ENCODE measurements at places on chromosomes 4 and X.

GRCh38 chrX:84737471-84737871, 235.2 kb upstream of the HDX start:
- DNase-seq: peak; percentile 0

DNA sequence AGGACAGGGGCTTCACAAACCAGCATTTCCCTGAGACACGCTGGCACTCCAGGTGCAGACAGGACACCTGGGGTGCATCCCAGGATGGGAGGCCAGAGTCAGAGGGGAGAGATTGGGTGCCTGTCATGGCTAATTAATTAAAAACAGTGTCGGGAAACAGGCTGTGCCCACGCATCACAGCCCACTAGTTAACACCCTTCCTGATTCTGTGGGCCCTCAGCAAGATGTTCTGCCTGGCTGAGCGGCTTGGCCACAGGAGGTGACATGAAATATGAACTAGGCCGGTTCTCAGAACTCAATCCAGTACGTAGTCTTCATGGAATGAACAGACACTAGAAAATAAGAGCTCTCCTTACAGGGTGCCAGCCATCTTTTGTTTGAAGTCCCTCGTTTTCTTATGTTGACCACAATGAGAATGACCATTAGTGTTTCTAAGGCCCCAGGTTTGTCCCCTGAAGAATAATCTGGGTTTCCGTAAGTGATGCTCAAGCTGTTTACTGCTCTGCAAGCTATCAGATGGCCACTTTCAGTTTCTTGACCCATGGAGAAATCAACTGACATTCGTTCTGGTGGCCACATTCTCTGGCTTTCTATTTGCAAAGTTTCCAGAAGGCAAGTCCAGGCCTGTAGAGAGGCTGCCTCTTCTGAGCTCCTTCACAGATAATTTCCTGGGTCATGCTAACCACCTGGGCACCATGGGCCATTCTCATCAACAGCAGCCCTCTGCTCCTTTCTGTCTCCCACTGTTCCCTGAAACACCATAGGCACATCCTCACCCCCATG, 72.3 kb downstream of the SLC34A2 start:
- no peak for DNase-seq

- DNase-seq: no peak
Measured at GRCh38 chrX:148161701-148162100, 180.6 kb downstream of the FMR1NB start.

DNA sequence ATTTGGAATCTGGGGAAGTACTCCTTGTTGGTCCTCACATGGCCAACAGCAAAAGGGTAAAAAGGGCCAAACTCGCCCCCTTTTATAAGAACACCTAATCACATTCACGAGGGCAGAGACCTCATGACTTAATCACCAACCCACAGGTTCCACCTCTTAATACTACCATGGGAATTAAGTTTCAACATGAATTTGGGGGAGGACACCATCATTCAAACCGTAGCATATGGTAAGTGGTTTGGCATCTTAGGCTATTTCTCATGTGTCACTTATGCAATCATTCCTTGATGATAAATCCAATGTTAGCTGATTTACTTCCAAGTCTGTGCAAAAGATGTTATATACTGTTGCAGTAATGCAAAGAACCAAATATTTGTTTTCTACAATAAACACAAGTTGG, 302.9 kb upstream of the FAM241A start:
- peak; percentile 29 for DNase-seq

DNA sequence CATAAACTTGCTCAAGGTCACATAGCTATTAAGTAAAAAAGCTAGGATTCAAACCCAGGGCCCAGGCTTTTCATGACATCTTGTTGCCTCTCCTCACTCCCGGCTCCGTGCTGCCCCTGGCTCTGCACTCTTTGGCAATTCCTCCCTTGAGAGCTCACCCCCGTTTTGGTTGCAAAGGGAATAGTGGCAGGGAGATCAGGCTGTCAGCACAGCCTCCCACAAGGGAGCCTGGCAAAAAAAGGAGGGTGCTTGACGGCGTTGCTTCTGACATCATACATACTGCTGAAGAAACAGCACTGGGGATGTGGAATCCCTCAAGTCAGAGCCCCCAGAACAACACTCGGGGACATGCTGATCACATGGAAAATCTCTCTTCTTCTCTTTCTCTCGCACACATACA, 20.5 kb downstream of the IQSEC2 start:
- DNase-seq: no peak

All from fibroblast of skin of right quadriceps (primary cell).